ENCODE measurements at places on chromosomes 1 and 21.

DNA sequence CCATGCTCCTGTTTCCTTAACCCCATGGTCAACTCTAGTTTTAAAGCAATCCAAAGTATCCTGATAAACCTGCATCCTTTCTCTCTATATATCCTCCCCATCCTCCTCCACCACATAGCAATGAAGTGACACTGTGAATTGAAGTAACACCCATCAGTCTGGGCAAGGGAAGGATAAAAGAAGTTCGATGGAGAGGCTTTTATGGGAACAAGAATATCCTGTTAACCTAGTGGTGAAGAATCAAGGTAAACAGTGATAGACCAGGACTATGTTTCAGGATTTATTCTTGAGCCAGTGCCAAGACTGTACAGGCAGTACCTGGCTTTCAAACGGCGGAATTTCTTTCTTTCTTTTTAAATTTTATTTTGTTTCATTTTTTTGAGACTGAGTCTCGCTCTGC, 17.6 kb downstream of the RABIF start:
- DNase-seq: no peak

DNA sequence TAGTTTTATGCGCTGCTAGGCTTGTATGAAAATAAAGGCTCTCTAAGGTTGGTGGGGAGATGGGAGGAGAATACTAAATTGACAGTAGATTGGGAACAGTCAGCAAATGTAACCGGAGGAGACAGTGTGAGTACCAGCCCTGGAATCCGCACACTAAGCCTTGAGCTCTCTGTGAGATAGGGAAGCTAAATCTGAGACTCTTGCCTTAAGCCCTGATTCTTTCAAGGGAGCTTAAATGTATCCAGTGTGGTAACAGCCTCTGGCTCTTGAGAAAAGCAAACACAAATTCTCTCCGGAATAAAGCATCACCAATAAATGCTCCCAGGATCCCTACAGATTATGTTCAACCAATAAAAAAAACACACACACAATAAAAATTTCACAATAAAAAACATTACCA, 33.0 kb upstream of the PDPN start:
- peak; percentile 70 for DNase-seq

- no peak for DNase-seq
These were observed 10.1 kb upstream of the ELAVL4 start for GRCh38 chr1:50098591-50099021.

- no peak for DNase-seq
These were observed 52.0 kb upstream of the TACSTD2 start for GRCh38 chr1:58629031-58629462.

DNA sequence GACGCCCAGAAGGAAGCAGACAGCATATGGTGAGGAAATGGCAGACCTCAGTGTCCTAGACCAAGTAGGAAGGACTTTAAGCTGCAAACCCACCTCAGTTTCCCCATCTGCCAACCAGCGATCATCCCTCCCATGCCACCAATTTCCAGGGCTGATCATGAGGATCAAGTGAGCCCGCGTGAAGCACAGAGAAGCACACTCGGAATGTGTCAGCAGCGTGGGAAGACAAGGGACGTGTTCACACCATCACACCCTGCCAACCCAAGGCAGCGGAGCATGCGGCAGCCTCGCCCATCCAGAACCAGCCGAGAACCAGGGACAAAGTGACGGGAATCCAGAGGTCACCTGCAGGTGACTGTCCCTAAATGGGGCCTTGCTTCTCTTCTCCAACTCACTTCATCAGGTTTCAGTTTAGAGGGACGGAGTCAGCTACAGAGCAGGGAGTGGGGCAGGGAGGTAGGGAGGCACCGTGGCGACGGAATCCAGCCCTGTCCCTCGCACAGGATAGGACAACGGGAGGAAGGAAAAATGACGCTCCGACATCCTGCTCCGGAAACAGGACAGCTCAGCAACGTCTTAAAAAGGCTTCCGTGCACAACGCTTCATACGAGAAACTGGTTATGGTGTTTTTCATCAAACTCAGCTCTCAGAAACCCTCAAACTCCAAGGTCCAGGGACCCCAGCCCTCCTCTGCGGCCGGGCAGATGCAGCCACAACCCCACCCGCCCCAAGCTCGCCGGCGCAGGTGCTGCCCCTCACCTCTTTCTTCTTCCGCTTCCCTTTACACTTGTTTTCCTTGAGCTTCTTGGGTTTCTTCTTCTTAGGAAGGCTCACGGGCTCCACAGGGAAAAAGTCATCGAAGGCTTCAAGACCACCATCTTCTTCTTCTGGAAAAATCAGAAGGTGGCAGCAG, 12.5 kb downstream of the CHD5 start:
- DNase-seq: no peak

DNA sequence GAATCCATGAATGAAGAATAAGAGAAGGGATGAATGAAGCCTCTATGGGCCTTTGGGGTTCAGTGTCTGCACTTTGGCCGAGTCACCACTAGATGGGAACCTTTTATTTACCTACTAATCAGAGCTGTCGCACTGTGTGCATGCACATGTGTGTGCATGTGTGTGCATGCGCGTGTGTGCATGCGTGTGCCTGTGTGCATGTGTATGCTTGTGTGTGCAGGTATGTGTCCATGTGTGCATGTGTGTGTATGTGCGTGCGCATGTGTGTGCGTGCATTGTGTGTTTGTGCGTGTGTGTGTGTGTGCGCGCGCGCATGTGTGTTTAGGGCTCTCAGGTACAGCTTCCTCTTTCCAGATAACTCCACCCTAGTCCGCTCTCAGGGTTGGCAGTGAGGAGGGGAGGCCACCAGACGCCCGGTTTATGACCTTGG, 20.4 kb upstream of the UBXN10 start:
- DNase-seq: no peak

- DNase-seq: no peak
These were observed 31.4 kb downstream of the STPG1 start for GRCh38 chr1:24382165-24382577.

GRCh38 chr1:2194319-2194897, at the start of gene FAAP20:
Gene FAAP20 (minus strand): TSS chr1:2194772. CDS start chr1:2194749, 23 bp downstream.
- DNase-seq: peak; percentile 90

- no peak for DNase-seq
These were observed 2.2 kb upstream of the HSD3B1 start for GRCh38 chr1:119504831-119505230.

DNA sequence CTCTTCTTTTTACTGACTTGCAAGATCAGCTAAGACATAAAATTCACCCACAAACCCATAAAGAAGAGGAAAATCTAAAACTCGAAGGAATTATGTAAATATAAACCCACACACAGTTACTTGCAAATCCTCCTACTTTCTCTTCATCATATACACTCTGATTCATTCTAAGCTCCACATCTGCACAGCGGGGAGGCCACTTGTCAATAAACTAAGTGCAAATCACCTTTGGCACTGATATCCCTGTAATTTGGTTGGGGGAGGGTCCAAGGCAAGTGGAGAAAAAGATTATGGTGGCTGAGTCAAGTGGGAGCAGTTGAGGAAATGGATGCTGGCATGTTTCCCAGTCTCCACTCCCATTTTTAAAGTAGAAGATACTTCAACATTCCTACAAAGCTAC, 596.5 kb downstream of the MATN1 start:
- no peak for DNase-seq

DNA sequence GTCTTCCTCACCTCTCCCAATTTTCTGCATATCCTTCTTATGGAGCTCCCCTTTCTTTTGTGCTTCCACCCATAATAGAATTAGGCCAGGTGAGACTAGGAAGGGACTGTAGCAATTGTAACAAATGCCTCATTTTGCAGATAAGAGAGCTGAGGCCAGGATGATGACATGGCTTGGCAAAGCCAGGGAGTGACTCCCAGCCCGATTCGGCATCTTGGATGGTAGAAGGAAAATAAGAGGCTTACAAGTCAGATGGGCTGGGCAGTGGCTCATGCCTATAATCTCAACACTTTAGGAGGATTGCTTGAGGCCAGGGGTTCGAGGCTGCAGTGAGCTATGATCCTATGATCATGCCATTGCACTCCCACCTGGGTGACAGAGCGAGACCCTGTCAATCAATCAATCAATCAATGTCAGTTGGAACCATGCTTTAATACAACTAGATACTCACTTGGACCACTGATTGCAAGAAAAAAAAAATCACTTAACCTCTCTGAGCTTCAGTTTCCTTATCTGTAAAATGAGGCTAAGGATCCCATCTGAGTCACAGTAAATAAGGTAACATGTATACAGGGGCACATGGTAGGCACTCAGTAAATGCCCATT, 51.6 kb downstream of the PLEKHA6 start:
- no peak for DNase-seq

DNA sequence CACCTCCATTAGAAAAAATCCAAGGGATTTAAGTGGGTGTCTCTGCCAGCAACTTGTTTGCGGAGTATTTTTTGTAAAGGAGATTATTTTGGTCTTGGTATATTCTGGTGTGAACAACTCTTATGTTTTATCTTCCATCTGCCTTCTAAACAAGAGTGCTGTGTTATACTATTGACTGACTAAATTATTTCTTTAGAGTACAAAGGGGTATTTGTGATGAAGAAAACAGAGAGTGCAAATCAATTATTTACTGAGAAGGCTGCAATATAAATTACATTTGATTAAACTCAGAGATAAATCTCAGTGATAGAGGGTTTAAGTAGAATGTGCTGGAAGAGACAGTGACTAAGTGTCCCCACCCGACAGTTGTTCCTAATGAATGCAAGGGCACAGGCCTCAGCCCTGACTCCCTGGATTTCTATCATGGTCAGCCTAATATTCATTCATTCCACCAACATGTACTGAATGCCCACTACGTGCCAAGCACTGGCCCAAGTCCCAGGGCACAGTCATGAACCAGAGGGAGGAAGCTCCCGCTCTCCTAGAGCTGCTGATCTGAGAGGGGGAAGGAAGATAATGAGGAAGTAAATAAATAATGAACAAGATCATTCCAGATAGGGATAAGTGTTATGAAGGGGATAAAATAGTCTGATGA, 196.9 kb upstream of the C8B start:
- DNase-seq: no peak

DNA sequence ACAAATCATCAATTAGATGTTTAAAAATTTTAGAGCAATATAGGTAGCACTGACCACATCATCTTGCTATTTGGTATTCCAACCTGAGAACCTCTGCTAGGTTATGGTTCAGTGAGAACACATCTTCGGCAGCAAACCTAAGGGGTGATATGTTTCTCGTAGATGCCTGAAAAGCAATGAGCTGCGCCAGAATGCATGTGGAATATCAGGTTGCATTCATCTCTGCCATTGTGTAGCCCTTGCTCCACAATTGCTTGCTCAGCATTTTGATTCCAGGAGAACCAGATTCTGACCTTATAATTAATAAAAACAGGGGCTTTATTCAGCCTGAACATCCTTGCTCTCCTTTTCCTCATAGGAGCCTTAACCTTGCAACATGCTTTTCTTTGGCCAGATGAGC, 408.1 kb downstream of the USH2A start:
- no peak for DNase-seq

DNA sequence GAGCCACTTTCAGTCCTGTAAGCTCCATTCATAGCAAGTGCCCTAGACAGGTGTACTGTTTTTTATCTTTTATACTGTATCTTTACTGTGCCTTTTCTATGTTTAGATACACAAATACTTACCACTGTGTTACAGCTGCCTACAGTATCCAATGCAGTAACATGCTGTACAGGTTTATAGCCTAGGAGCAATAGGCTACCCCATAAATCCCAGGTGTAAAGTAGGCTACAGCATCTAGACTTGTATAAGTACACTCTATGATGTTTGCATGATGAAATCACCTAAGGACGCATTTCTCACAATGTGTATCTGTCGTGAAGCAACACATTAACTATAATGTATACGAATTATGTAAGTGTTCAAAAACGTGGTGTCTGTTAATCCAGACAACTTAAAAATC, 10.7 kb downstream of the HLCS start:
- no peak for DNase-seq

GRCh38 chr1:230381049-230381467, 45.1 kb downstream of the PGBD5 start:
- DNase-seq: no peak
